ENCODE measurements at places on chromosomes 2 and 18.

- DNase-seq: no peak
Observed at GRCh38 chr18:36786686-36787085, 42.1 kb downstream of the TPGS2 start.

DNA sequence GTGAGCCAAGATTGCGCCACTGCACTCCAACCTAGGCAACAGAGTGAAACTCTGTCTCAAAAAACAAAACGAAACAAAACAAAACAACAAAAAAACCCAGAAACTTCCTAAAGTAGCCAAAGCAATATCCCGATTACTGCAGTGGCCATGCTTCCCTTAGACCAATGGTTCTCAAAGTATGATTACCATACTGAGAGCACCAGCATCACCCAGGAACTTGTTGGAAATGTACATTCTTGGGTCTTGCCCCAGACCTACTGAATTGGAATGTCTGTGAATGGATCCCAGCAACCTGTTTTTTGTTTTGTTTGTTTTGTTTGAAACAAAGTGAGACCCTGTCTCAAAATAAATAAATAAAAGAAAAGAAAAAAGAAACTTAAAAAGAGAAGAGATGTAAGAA lies 41.9 kb upstream of the TGIF1 start:
- no peak for DNase-seq

DNA sequence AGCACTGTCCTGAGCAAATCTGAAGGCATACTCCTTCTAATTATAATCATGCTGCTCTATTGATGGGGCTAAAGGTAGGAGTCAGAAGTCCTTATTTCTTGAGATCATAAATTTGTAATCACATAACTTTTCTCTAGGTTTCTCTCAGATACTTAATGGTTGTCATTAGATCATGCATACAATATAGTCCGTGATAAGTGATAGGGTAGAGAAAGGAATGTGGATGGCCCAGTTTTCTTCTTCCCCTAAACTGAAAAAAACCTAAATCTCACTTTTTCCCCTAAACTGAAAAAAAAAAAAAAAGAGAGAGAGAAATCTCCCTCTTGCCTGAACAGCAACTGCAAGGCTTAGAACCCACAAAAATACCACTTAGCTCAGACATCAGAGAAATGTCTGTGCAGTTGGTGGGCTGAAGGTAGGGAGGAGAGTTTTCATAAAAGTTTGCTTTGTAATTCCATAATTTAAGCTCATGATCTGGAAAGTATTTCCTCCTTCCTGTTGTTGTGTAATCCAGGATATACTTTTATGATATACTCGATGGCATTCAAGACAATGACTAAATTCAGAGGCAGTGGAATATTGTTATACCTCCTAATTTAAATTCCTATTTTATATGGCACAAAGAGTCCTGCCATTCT lies 79.3 kb upstream of the ITPRID2 start:
- no peak for DNase-seq

DNA sequence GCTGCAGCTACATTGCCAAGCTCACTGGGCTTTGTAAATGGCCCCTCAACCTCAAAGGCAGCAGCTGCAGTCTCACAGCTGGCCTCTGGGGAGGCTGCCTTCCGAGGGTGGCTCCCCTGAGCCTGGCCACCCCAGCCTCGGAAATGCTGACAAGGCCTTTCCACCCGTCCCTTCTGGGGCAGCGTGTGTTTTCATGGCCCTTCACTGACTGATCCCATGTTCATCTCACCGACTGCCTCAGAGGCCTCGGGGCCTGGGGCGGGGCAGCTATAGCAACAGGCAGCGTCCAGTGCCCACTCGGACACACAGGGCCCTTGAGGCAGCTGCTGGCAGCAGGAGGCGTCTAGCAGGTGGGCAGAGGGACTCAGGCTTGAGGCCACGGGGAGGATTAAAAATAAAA lies 149.7 kb downstream of the GLI2 start:
- DNase-seq: no peak

DNA sequence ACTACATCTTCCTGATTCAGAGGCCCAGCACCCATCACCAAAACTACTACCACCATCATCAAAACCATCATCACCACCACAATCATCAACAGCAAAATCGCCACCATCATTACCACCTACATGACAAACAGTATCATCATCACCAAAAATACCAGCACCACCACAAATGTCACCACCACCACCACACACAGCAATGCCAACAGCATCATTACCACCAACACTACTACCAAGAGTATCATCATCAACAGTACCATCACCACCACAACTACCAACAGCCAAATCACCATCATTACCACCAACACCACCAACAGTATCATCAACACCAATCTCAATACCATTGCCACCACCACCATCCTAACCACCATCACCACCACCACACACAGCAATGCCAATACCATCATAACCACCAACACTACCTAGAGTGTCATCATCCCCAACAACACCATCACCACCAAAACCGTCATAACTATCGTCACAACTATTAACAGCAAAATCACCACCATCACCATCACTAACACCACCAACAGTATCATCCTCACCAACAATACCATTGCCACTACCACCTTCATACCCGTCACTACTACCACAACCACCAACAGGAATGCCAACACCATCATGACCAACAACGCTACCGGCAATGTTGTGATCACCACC lies 64.6 kb upstream of the TEX51 start:
- no peak for DNase-seq

GRCh38 chr2:108013305-108013704 lies 27.0 kb downstream of the SLC5A7 start:
- DNase-seq: no peak

DNA sequence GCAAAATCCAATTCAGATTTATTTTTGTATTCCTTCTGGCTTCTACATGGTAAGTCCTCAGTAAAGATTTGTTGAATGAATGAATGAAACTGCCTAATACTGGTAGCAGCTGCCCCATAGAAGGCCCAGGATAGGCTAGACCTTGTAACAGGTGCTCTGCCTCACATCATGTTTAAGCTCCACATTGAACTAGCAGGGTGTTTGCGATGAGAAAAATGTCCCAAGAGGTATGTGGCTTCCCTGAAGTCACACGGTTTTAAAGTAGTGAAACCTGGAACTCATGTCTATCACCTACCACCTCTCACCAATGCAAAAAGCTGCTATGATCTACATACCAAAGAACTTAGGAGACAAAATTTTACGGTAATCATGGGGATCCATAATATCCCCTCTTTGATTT lies 765 bp upstream of the LHCGR start:
- DNase-seq: no peak

DNA sequence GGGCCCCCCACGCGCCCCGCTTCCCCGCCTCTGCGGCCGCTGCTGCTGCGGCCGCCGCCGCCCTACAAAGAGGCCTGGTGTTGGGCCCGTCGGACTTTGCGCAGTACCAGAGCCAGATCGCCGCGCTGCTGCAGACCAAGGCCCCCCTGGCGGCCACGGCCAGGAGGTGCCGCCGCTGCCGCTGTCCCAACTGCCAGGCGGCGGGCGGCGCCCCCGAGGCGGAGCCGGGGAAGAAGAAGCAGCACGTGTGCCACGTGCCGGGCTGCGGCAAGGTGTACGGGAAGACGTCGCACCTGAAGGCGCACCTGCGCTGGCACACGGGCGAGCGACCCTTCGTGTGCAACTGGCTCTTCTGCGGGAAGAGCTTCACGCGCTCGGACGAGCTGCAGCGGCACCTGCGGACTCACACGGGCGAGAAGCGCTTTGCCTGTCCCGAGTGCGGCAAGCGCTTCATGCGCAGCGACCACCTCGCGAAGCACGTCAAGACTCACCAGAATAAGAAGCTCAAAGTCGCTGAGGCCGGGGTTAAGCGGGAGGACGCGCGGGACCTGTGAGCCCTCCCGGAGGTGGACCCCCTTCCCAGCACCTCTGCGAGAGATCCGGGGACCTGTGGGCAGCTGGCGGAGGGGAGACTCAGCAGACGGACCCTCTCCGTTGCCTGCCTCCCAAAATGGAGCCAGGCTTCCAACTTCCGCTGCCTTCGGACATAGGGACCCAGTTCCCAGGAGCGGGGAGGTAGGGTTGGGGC lies 1.9 kb downstream of the SP5 start:
- DNase-seq: no peak

GRCh38 chr2:109479804-109480203 lies 134.0 kb downstream of the SEPTIN10 start:
- DNase-seq: no peak

GRCh38 chr2:239668042-239668441 lies 267.2 kb upstream of the HDAC4 start:
- no peak for DNase-seq

DNA sequence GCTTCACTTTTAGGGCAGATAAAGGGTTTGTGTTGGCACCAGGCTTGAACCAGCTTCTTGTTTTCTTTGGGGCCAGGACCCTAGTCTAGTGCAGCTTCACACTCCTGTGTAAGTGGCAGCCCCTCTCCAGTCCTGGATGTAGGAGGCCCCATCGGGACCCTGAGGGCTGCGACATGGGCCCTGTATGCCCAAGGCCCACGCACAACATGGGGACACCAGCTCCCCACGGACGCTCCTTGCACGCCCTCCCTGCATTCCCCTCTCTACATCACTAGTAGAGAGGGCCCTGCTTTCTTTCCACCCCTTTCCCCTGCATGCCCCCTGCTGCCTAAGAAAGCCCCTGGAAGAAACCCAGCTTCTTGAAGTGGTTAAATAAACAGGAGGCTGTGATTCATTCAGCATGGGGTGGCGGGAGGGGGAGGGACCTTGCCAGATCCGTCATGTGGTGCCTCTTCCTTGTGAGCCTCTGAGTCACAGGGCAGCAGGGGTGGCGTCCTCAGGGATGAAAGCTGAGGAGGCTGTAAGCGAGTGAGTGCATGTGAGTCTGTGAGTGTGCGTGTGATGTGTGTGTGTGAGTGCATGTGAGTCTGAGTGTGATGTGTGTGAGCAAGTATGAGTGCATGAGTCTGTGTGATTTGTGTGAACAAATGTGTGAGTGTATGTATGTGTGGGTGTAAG lies 42.5 kb downstream of the COPS8 start:
- no peak for DNase-seq

GRCh38 chr2:145207884-145208283 lies 688.0 kb upstream of the ZEB2 start:
- DNase-seq: no peak

GRCh38 chr2:201680743-201681142 lies 17.7 kb downstream of the MPP4 start:
- no peak for DNase-seq

- DNase-seq: no peak
Observed at GRCh38 chr2:217465100-217465499, 537.7 kb downstream of the TNS1 start.

GRCh38 chr18:59842947-59843346 lies 56.8 kb upstream of the PMAIP1 start:
- no peak for DNase-seq

DNA sequence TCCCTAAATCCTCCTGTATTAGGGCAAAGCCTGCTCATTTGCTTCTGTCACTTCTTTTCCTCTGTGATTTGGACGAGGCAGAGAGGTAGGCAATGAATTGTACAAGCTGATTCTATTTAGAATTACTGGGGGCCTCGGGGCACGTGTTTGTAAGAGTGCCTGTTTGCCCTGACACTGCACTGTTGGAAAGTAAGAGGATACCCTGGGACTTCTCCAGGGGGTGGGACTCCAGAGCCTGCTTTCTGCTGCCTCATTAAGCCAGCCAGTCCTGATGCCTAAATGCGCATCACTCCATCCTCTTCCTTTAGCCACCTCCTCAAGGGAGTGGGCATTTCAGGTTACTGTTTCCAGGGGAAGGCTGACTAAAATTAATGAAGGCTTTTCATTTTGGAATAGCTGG lies 134.3 kb downstream of the TDRD15 start:
- no peak for DNase-seq

GRCh38 chr2:105954891-105955290 lies 210.2 kb downstream of the NCK2 start:
- no peak for DNase-seq

GRCh38 chr18:36415625-36416024 lies 118.1 kb downstream of the FHOD3 start:
- DNase-seq: no peak

- no peak for DNase-seq
Observed at GRCh38 chr2:188784269-188784762, 189.9 kb upstream of the COL3A1 start.

DNA sequence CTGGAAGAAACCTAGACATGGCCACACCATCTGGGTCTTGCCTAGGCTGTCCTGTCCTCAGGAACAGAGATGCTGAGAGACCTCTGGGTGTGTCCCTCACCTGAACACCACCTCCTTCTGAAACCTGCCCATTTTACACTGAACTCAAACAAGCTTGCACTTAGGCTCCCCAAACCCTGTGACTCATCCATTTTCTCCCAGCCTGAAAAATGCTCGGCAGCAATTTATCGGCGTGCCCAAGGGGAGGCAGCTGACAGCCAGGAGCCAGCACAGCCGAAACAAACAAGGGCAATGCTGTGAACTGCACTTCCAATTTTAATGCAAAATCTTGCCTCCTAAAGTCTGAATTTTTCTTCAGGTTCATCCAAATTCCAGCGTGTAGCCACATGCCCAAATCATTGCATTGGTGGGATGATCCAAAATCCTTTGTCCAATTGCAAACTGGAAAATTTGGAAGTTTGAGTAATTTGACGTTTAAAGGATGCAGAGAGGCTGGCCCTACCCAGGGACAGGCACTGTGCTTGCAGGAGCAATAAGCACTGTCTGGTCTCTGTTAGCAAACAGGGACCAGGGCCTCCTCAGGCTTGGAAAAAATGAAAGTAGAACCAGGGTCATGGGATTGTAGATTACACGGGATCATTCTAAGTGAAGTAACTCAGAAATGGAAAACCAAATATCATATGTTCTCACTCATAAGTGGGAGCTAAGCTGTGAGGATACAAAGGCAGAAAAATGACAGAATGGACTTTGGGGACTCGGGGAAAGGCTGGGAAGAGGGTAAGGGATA lies 67.7 kb downstream of the GALNT14 start:
- no peak for DNase-seq

DNA sequence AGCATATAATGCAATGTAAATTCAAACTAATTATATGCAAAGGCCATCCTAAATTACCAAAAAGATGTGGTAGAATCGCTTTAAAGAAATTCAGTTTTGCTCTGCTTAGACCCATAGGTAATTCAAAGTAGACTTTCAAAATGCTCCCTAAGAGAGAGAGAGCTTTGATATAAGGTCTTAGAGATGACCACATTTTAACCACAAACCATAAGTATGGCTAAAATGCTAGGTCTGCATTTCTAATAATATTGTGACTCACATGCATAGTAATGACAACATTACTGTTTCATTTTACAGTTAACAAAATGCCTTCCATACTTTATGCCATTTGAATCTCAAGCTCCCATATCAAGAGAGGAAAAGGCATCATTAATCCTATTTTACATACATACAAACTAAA lies 144.5 kb downstream of the RAD51AP2 start:
- no peak for DNase-seq

GRCh38 chr2:25664183-25664964 lies 9.0 kb downstream of the DTNB start:
- no peak for DNase-seq

DNA sequence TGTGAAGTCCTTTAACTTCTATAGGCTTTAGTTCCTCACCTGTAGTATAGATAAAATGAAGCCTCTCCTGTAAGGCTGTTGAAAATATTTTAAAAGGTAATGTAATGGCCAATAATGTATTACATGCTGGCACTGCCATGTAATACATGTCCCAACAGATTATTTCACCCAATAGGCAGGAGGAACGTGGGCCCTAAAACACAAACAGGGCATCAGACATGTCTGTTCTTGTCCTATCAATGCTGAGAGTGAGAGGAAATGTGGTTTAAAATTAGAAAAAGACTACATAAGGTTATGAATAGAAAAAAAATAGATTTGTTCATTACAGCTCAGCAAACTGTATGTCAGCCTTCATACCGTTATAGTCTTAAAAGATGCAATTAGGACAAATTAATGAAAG lies 492.7 kb upstream of the DDX18 start:
- DNase-seq: no peak

GRCh38 chr2:19900931-19901441 lies 797 bp downstream of the TTC32 start:
- DNase-seq: no peak

- no peak for DNase-seq
Observed at GRCh38 chr18:74790451-74790850, 192.8 kb downstream of the ZNF407 start.
